Ascending aorta (tissue), 2 donors: ENCODE measurements at places on chromosomes 2 and 18. TPM values are rescaled to one million over a fixed set of nuclear protein-coding genes. Genes with fewer than 3 reads are reported as not detected.

The BOK gene
- total RNA-seq, result 35.4 TPM

The IL1F10 gene
- not detected for total RNA-seq

DNA sequence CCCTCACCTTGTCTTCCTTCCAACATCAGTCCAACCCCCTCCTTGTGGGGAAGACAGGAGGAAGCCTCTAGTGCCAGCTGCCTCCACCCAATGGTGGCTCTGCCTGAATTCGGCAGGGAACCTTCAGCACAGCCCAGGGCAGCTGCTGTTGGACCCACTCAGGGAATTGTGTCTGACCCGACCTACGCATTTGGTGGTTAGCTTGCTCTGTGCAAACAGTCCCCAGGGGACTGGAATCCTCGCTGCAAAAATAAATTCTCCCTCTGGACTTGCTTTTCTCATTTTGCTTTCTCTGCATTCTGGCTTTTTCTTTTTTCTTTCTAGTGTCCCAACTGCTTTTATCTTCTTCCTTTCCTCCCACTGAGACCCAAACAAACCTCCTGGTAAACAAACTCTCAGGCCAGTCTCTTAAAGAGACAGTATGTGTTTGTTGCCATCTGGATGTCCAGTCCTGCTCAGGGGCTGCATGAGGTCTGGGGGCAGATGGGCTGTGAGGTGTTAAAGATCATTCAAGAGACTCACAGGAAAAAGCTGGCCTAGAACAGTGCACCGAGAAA, 137.7 kb upstream of the HAAO start:
- peak overlapping the region; percentile 98 for H3K27ac ChIP-seq
- DNase-seq, result no peak
- peaks cover 30% of the 10 kb centered on the region for H3K4me1 ChIP-seq

DNA sequence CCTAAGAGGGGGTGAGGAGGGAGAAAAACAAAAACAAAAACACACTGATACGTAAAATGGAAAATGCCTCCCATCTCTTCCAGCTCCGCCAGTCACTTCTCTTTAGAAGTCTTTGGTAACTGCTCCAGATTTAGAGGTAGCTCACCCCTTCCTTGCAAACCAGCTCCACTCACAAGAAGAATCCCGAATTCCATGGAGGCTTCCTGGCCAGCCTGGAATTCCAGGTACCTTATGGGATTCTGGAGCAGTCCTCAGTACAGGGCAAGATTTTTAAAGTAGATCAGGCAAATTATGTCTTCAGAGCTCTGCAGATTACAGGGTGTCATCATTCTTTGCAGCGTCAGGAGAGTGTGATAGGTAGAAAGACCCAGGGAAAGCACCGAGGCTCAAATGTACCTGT, 4.8 kb downstream of the STON1 start:
- no peaks in the 10 kb centered on the region for H3K27me3 ChIP-seq
- DNase-seq, result no peak
- H3K4me3 ChIP-seq, result no peak overlapping the region
- no peaks in the 10 kb centered on the region for H3K36me3 ChIP-seq
- no peaks in the 10 kb centered on the region for H3K4me1 ChIP-seq

DNA sequence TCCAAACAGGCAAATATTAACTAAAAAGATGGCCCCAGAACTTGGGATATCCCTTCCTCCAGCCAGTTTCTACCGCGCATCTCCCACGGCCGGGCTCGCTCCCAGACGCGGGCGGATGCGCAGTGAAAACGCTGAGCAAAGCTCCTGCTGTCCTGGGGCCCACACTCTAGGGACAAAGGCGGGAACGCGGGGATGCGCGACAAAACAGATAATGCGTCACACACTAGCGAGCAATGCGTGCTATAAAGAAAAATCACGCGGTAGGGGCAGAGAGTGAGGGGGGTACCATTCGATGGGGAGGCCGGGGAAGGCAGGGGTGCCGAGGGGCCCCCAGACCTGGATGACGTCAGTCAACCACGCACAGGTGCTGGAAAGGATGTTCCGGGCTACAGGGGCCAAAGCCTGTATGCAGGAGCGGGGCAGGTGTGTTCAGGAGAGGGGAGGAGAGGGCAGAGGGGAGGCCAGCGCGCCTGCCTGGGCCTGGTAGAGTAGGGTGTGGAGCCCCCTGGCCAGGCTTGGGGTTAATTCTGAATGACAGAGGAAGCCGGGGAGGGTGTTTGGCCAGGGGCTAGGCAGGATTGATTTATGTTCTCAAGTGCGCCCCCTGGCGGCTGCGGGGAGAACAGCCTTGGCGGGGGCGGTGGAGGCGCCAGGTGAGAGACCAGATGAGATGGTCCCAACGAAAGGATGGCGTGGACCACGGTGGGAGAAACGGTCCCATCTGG, 14.9 kb upstream of the ITM2C start:
- no peaks in the 10 kb centered on the region for H3K4me1 ChIP-seq
- peaks cover 7% of the 10 kb centered on the region for H3K27me3 ChIP-seq
- H3K4me3 ChIP-seq, result no peak overlapping the region
- no peak for DNase-seq
- H3K36me3 ChIP-seq, result no peaks in the 10 kb centered on the region
- H3K27ac ChIP-seq, result no peak overlapping the region

GRCh38 chr2:204143216-204144014, 206.9 kb downstream of the ICOS start:
- no peak overlapping the region for H3K27ac ChIP-seq
- no peaks in the 10 kb centered on the region for H3K27me3 ChIP-seq
- no peaks in the 10 kb centered on the region for H3K4me1 ChIP-seq
- H3K36me3 ChIP-seq, result no peaks in the 10 kb centered on the region
- no peak overlapping the region for H3K4me3 ChIP-seq
- DNase-seq, result no peak

DNA sequence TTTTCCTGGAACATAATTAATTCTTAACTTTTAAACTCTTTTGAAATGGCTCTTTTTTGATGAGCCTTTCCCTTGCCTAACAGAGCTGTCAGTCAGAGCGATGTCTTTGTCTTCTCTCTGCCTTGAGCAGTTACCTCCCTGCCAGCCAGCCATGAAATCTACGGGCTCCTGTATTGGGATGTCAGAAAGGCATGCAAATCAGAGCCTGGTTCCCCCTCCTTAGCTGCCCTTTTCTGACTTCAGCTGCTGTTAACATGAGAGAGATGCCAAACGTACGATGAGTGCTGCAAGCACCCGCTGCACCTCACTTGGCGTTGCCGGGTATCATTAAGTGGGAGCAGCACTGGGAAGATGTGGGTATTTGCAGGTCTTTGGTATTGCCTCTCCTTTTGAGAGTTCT, 131.4 kb upstream of the BOD1L2 start:
- peaks cover under 1% of the 10 kb centered on the region for H3K36me3 ChIP-seq
- H3K27me3 ChIP-seq, result no peaks in the 10 kb centered on the region
- no peak overlapping the region for H3K4me3 ChIP-seq
- H3K4me1 ChIP-seq, result no peaks in the 10 kb centered on the region

GRCh38 chr2:47620770-47621437, 162.0 kb upstream of the MSH6 start:
- no peak overlapping the region for H3K27ac ChIP-seq
- no peaks in the 10 kb centered on the region for H3K4me1 ChIP-seq
- DNase-seq, result no peak
- no peaks in the 10 kb centered on the region for H3K27me3 ChIP-seq
- no peak overlapping the region for H3K4me3 ChIP-seq
- H3K36me3 ChIP-seq, result no peaks in the 10 kb centered on the region

DNA sequence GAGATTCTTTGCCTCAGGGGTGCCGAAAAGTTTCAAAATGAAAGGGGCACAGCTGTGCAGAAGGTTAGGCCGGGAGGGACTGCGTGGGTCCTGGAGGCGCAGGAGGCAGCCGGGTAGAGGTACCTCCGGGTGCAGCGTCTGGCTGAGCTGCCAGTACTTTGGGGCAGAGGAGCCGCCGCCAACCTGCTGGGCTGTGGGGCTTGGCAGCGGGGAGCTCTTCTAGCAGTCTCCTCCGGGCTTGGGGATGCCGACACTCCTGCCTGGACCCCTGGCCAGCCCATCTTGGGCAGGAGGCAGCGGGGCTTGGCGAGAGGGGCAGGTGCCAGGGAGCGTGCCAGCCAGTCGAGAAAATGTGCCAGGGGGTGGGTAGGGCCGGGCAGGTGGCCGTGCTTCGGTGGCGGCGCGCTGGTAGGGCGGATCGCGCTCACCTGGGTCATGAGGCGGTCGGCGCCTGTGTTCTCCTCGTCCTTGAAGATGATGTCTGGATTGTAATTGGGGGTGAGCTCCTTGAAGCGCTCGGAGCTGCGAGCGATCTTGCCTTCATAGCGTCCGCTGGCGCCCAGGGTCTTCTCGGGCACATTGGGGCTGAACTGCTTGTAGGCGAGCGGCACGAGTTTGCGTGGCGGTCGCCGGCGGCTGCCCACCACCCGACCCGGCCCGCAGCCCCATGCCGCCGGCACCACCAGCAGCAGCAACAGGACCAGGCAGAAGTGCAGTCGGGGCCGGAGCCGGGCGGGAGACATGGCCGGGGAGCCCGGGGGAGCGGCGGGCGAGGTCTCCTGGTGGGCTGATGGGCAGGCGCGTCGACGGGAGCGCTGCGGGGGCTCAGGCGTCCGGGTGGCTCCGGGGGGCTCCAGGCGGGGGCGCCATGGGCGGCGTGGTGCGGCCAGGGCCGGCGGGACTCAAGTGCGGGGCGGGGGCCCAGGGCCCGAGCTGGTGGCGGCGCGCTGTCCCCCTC, 717 bp downstream of the IHH start:
- H3K27ac ChIP-seq, result no peak overlapping the region
- H3K27me3 ChIP-seq, result peaks cover 19% of the 10 kb centered on the region
- no peaks in the 10 kb centered on the region for H3K36me3 ChIP-seq

- no peak for DNase-seq
- no peak overlapping the region for H3K27ac ChIP-seq
- no peaks in the 10 kb centered on the region for H3K36me3 ChIP-seq
- H3K4me1 ChIP-seq, result no peaks in the 10 kb centered on the region
Observed at GRCh38 chr2:216286616-216287231, 85.6 kb downstream of the MARCHF4 start.
